ENCODE measurements at places on chromosomes 5 and 9. TPM values are rescaled to one million over a fixed set of nuclear protein-coding genes. Genes with fewer than 3 reads are reported as not detected.

DNA sequence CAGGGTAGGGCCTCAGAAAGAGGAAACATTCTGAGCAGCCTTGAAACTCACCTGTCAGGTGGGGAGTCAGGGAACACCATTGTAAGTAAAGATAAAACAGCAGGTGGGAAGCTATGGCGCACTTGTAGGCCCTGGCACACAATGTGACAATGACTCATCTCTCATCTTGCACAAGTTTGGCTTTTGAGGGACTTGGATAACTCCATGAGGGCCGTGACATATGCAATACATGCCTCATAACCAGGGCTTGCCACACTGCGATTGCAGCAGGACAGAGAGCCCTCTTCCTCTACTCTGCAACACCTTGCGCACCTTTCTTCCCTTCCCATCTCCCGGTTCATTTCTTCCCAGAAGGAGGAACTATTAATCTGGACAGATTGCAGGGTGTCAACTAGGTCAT is 144.9 kb downstream of the CEP120 start:
- DNase-seq, result no peak

GRCh38 chr9:93599571-93600403 is 23.4 kb downstream of the PHF2 start:
- no peak for DNase-seq

DNA sequence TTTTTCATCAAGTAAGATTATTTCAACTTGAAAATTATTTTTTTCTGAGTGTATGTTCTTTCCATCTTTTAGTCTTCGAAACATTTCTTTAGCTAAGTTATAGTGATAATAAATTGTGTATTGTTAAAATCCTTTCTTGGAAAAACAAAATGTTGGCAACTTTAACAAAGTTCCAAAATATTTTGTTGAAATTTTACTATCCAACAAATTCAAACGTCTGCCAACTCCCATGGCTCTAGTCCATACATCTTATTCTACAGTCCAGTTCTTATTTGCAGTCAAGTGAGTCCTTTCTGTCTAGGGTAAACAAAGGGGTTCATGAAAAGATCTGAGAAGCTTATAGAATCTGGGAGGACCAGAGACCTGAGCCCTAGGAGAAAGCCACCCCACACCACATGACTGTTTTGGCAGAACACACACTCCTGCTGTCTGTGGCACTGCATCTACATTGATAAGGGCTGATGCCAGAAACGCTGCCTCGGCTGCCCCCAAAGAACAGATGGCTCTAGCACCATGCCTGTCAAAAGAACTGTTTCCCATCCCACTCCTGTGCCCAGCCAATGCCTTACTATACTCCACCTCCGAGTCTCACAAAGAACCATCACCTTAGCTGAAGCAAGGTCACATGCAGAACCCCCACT is 47.5 kb downstream of the FEM1C start:
- no peak for DNase-seq

- no peak for DNase-seq
These were observed 201.5 kb downstream of the C9orf50 start for GRCh38 chr9:129419382-129419899.

DNA sequence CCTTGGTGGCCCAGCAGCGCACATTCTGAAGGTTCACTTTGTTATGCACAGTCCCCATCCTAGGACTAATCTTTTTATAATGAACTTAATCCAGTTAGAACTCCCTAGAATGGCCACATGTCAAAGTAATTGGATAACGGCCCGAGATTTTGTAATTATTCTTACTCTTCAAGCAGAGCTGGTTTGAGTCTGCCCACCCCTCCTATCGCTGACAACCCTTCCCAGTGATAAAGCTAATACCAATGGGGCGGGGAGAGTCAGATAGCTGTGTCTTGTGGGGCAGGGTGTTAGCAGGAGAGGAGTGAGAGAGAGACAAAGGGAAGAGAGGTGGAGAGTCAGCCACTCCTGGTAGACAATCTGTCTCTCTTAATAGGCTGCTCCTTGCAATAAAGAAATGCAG is 356.9 kb downstream of the SLIT3 start:
- no peak for DNase-seq

DNA sequence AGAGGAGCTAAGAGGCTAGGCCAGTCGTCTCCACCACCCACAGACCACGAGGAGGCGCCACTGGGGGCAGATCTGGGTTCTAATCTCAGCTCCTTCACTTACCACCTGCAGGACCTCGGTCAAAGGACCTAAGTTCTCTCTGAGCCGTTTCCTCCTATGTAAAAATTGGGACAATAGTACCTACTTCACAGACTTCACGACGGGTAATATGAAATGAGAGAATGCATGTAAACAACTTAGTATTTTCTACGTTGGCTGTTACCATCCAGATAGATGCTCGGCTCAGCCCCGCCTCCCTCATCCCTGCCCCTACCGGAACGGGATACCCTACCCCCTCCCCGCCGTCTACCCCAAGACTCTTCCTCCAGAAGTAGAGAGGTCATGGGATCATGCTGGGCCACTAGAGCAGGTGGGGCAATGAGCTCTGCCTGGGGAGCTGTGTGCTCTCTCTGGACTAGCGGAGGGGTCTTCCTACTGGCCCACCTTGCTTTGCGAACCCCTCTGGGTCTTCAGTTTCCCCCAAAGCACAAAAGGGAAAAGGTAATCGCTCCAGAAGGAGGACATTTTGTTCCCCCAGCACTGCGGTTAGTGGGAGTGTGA is 541 bp downstream of the GNPDA1 start:
- DNase-seq, result peak; percentile 74

- no peak for DNase-seq
These were observed 16.3 kb downstream of the FAM163B start for GRCh38 chr9:133592731-133593409.

DNA sequence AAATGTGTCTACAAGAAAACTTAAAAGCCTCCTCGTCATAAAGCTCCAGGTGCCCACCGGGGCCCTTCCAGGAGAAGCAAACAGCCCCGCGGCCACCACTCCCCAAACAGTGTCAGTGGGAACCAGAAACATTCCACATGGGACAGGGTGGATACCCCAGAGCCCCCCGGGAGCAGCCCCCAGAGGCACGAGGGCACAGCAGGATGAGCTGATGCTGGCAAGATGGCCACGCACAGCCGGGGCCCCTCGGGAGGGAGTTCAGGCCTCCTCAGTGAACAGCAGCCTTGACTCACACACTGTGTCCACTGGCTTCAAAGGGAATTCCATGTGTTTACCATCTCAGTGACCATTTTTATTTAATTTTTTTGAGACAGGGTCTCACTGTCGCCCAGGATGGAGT is 10.5 kb downstream of the EXD3 start:
- no peak for DNase-seq

DNA sequence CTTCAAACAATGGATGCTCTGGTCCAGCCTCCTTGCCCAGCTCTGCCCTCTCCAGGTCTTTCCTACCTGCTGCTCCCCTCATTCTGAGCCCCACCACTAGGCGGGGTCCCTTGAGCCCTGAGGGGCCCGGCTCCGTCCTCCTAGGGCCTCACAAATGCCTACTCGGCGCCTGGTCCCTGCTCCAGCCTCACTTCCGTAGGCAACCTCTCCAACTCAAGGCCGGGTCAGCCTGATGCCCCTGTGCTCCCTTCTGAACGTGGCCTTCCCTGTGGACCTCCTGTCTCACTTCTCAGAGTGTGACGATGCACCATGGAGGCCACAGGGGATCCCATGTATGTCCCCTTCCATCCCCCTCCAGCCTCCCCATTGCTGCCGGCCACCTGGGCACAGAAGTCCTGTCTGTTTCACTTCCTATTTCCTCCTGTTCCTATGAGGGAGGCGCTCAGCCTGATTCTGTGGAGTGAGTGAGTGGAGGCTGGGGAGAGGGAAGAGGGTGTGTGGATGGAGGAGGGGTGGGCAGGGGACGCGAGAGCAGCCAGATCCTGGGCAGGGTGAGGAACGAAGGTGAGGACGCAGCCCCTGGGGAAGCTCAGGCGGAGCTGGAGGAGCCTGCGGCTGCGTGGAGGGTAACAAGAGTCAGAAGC is 127.2 kb upstream of the FAM120A start:
- DNase-seq, result no peak

GRCh38 chr9:135816651-135816970 is 90.7 kb downstream of the CAMSAP1 start:
- no peak for DNase-seq

DNA sequence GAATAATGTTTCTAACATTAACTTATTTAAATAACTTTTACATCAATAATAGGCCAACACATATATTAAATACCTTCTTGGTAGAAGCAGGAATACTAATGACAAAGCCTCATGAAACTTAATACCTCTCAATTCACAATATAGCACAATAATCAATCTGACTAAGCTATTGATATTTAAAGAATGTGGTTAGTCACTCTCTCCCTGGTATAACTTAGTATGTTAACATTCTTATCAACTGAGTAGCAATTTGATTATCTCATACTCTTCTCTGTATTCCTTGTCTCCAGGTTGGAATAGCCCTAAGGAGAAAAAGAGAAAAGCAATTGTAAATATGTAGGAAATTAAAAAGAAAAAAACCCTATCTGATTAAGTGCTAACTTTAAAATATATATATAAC is 4.9 kb upstream of the PGGT1B start:
- no peak for DNase-seq

DNA sequence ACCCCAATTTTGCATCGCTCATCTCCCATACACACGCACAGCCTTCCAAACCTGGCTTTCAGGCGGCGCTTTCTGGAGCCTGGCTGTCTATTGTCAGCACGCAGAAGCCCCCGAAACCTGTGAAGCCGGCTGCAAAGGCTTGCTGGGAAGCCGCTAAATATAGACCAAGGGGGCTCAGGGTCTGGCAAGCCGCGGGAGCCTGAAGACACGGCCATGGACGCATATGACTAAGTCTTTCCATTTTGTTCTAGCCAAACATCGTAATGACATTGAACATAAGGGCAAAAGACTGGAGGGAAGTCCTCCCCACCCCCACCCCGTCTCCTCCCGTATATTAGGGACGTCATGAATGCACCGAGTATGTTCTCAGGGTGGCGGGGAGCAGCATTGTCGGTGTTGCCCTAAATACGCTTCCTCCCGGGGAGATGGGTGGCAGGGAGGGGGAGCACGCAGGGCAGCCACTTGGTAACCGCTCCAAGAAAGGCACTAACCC is 1.1 kb downstream of the CTNND2 start:
- no peak for DNase-seq

- DNase-seq, result no peak
These were observed 225.3 kb upstream of the RIOK2 start for GRCh38 chr5:97408331-97408730.

DNA sequence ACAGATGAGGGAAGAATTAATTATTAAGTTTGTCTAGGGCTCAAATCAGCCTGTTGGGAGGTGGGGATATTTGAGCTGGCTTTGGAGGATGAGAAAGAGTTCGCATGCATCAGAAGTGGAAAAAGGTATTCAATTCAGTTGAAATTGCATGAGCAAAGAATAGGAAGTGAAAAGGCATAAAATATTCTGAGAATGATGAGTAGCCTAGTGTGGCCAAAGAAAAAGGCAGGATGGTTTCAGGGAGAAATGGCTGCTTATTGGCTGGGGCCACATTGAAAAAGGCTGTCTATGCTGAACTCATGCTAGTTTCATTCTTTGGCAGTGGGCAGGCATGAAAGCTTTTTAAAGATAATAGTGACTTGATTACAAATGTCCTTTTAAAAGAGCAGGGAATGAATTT is 235.4 kb upstream of the RIOK2 start:
- DNase-seq, result no peak

GRCh38 chr5:32767948-32768467 is 56.9 kb downstream of the NPR3 start:
- DNase-seq, result no peak

- no peak for DNase-seq
These were observed 25.5 kb downstream of the ESM1 start for GRCh38 chr5:54959673-54960418.

- no peak for DNase-seq
These were observed 32.1 kb downstream of the TARS1 start for GRCh38 chr5:33472805-33473409.

- DNase-seq, result no peak
These were observed 184.4 kb upstream of the DMRT1 start for GRCh38 chr9:656926-657568.

GRCh38 chr5:14869668-14870164 is 1.9 kb downstream of the ANKH start:
- DNase-seq, result no peak

DNA sequence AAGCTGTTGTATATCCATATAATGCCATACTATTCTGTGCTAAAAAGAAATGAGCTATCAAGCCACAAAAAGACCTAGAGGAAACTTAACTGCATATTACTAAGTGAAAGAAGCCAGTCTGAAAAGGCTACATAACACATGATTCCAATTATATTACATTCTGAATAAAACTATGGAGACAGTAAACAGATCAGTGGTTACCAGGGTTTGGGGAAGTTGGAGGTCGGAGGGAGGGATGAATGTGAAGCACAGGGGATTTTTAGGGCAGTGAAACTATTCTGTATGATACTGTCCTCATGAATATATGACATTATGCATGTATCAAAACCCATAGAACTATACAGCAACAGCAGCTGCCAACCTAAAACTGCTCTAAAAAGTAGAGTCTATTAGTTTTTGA is 5.6 kb upstream of the RFK start:
- DNase-seq, result no peak

- DNase-seq, result peak; percentile 65
These were observed 13.4 kb upstream of the LTC4S start for GRCh38 chr5:179780362-179780761.

- DNase-seq, result no peak
These were observed 1.8 kb downstream of the AUH start for GRCh38 chr9:91359734-91360470.

DNA sequence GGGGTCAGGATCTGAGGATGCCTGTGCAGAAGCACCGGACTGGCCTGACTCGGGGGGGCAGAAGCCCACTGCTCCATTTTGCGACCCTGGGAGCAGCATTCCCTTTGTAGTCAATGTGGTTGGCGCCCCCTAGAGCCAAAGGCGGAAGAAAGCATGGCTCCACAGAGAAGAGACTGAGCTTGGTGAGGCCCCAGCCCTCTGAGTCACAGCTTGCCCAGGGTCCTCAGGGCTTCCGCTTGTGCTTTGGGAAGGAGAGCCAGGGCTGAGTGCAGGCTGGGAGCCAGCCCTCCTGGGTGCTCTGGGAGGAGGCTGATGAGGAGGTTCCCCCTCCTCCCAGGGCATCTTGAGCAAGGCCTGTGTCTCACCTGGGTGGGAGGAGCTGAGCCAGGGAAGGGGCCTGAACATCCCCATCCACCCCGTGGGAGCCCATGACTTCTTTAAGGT is 5.5 kb upstream of the AQP3 start:
- DNase-seq, result no peak

GRCh38 chr5:81195335-81195929 is 37.7 kb upstream of the CKMT2 start:
- DNase-seq, result no peak

ZNF483 gene
- 22.7 TPM for total RNA-seq

IFNB1 gene
- not detected for total RNA-seq

BTNL8 gene
- 0.71 TPM for total RNA-seq

UIMC1 gene
- 96.1 TPM for total RNA-seq

GGTA1 gene
- total RNA-seq, result 5.5 TPM

NIPSNAP3A gene
- 20.4 TPM for total RNA-seq

EFNA5 gene
- 10.8 TPM for total RNA-seq

ANKRD55 gene
- total RNA-seq, result not detected

OR1J2 gene
- 0.68 TPM for total RNA-seq

DOCK8 gene
- 4.2 TPM for total RNA-seq

PSAT1 gene
- 2.4 TPM for total RNA-seq

PCDHGA4 gene
- 7.8 TPM for total RNA-seq

ADAMTS13 gene
- 1.9 TPM for total RNA-seq
